ENCODE measurements at places on chromosomes 7 and 10.

DNA sequence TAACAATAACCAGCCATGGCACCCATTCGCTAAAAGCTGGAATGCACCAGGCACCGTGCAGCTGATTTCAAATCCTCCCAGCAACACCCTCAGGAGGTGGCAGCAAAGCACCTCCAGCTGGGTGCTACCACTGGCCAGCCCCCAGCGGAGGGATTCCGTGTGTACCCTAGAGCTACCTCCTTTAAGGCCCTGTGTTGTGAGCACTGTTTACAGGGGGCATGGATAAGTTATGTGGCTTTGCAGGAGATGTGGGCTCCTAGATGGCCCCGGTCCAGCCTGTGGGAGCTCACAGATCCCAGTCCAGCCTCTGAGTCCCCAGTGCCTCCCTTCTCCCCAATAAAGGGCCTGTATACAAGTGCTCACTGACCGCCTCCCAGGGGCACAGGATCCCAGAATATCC is 27.1 kb downstream of the TNRC18 start:
- peak; percentile 43 for DNase-seq

GRCh38 chr10:79144351-79145173 is 75.8 kb downstream of the ZMIZ1 start:
- no peak for DNase-seq

GRCh38 chr7:130489140-130489983 is 2.5 kb upstream of the MEST start:
- DNase-seq: no peak

- no peak for DNase-seq
These were observed 66.2 kb downstream of the FAM53B start for GRCh38 chr10:124677749-124678556.

DNA sequence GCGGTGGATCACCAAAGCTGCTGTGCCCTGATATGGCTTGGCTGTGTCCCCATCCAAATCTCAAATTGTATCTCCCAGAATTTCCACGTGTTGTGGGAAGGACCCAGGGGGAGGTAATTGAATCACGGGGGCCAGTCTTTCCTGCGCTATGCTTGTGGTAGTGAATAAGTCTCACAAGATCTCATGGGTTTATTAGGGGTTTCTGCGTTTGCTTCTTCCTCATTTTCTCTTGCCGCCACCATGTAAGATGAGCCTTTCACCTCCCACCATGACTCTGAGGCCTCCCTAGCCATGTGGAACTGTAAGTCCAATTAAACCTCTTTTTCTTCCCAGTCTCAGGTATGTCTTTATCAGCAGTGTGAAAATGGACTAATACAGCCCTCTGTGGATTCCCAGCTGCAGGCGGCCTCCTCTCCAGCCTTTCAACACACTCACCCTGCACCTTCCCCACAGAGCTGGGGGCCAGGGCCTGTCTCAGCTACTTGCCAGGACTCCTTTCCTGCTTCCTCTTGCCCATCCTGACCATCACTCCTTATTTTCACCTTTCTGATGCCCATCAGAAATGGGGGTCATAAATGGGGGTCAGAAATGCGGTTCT is 57.2 kb upstream of the TOMM7 start:
- no peak for DNase-seq

GRCh38 chr10:6692103-6692502 is 112.0 kb upstream of the PRKCQ start:
- no peak for DNase-seq

DNA sequence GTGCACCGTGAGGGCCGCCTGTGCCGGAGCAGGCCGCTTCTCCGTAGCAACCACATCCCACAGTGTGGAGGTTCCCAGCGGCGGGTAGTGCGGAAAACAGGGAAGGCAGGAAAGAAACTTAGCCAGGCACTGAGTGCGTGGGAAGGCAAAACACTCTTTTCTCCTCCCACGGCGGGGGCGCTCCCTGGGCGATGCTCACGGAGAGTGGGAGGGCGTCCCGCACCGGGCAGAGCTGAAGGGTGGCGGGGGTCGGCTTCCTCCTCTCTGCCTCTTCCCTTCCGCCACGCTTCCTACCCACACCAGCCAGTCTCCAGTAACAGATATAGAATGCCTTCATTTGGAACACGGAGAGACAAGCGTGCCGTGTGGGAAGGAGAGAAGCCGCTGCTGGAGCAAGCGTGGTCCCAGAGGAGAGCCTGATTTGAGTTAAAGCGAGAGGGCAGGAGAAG is 252.5 kb downstream of the PAXIP1 start:
- no peak for DNase-seq

- no peak for DNase-seq
These were observed 35.2 kb upstream of the FZD1 start for GRCh38 chr7:91228927-91229558.

DNA sequence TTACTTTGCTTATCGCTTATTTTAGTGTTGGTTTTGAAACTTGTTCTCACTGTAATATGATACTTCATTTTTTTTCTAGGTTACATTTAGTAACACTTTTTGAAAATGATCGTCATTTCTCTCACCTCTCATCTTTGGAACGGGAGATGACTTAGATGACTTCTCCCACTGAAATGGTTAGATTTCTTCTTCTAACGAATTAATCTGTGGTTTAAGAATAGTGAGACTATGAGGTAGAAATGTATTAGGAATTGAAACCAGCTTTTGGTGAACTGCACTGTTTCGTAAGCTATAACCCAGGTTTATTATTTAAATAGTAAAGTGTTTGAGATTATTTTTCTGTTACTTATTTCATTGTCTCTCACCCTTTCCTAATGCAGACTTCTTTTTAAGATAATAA is 93.7 kb downstream of the PRR15 start:
- no peak for DNase-seq

GRCh38 chr10:95693071-95693667 is 558 bp downstream of the TCTN3 start:
- no peak for DNase-seq

DNA sequence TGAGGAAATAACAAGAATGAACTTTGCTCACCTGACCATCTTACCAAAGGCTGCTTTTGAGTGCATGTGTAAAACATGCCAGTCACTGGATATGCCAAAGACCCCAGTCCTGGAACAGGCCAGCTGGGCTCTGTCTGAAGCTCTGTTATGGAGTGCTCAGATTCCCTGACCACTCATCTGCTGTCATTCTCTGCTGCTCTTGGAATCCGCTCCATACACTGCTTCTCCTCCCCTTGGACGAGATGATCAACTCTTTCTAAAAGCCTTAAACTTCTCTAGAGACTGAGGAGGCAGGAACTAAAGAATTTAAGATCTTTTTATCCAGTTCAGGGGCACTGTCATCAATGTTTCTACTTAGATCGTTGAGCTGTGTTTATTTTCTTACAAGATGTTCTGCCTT is 100.2 kb downstream of the SPAG6 start:
- DNase-seq: no peak

GRCh38 chr10:119377958-119378736 is 164.4 kb downstream of the RGS10 start:
- DNase-seq: no peak

DNA sequence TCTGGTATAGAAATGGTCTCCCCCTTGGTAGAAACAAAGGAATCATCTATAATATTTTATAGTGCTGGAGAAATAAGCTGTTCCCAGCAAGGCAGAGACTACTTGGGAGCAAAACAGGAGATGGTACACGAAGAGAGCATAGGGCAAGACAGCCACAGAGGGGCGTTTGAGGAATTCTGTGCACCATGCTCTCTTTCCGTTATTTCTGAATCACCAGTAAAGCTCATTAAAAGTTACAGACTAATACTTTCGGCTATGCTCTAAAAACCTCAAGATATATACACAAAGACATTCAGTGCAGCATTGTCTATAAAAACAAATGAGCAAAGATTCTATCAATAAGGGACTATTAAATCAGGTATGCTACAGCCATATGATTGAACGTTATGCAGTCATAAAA is 68.5 kb upstream of the FHIP2A start:
- no peak for DNase-seq

GRCh38 chr10:15182540-15183207 is 14.2 kb upstream of the NMT2 start:
- DNase-seq: no peak

GRCh38 chr10:124016804-124017375 is 76.5 kb downstream of the CHST15 start:
- DNase-seq: no peak

GRCh38 chr7:158531661-158532060 is 56.0 kb downstream of the PTPRN2 start:
- no peak for DNase-seq

GRCh38 chr7:74307738-74308505 is 18.7 kb downstream of the CLIP2 start:
- DNase-seq: no peak

DNA sequence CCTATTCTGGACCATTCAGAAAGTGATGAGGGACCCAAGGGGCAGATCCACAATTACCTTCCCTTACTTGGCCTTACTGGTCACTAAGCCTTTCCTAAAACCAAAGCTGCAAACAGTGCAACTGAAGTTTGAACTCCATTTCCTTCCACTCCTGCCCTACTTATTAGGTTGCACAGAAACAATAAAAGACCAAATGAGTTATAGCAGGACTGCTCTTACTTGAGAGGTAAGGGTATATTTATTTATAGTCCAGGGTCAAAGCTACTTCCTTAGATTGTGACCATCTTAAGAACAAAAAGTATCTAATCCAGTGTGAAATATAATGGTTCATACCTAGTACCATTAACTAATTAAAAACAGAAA is 27.0 kb downstream of the CDK6 start:
- no peak for DNase-seq

- DNase-seq: no peak
These were observed 87.8 kb downstream of the TAF3 start for GRCh38 chr10:7906128-7906527.

DNA sequence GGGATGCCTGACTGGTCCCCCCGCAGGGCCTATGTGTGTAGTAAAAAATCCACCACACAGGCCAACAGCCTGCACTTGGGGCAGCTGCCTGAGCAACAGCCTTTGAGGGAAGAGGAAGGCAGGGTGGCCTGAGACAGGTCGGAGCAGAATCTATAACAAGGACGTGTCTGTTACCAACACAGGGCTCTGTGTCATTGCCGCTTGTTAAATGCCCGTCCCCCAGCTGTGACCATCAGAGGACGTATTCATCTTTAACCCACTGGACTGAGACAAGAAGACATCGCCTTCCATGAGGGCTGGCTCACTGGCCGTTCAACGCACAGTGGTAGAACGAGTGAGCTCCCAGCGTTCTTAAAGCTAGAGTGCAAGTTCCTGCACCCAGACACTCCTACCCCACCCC is 7.8 kb downstream of the PDIA4 start:
- DNase-seq: no peak

DNA sequence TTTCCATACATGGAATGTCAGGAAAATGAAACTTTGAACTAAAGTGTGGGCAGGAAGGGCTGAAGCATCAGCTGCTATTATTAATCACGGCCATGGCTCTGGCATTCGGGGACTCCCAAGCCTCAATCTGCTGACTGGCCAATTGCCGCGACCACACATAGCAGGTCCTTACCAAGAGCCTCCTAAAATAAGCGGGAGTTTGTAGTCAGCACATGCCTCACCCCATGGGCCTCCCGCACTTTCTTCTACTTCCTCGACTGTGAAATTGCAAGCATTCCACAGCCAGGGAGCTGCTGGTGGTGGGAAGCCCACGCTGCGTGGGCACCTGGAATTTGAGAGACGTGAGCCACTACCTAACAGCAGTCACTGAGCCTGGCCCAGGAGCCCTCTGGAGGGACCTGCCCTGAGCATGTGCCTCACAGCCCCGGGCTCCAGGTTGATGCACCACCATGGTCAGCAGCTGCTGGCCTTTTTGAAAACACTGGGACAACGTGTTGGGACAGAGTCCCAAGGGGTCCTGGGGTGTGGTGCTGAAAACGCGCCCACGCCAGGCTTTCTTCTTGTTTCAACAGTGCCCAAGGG is 211.4 kb downstream of the TNS3 start:
- no peak for DNase-seq

GRCh38 chr7:83077328-83077727 is 85.4 kb downstream of the PCLO start:
- no peak for DNase-seq

- DNase-seq: no peak
These were observed 192.6 kb upstream of the FRMD4A start for GRCh38 chr10:14523286-14523685.

- DNase-seq: no peak
These were observed 17.1 kb downstream of the ST7 start for GRCh38 chr7:116970238-116970910.

GRCh38 chr7:26349005-26349915 is 57.6 kb downstream of the SNX10 start:
- no peak for DNase-seq

- DNase-seq: no peak
These were observed 83.9 kb upstream of the IGFBP3 start for GRCh38 chr7:46004965-46005364.

DNA sequence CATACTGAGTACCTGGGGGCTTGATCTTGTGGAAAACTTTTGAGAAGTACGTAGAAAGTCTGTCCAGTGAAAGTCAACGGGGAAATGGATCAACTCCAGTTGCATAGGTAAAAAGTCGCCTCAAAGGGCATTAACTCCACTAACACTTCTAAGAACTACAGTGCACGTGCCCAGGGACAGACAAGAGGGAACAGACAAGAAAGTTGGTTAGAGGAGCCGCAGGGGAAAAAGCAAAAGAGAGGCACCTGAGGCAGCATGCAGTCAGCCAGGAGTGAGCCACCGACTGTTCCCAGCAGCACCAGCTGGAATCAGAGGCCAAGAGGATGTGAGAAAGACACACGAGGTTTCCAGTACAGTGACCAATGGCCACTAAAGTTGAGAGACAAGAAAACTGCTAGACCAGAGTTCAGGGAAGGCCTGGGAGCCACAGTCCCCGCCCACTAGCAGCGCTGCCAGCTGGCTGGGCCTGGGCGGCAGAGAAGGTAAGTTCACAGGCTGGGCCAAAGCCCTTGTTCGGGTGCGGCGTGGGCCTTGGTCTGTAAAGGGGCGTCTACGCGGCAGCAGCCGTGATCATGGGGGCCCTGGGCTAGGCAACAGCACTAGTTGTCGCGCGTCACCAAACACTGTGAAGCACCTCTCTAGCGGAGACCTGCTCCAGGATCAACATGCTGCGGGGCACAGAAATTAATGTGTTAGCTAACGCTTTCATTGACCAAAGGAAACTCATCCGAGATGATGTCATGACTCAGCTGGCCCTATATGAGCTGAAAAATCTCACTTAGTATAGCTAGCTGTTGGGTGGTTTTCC is 14.0 kb downstream of the ITGB1 start:
- DNase-seq: no peak

- no peak for DNase-seq
These were observed 2.8 kb upstream of the CYP3A4 start for GRCh38 chr7:99786726-99787335.

DNA sequence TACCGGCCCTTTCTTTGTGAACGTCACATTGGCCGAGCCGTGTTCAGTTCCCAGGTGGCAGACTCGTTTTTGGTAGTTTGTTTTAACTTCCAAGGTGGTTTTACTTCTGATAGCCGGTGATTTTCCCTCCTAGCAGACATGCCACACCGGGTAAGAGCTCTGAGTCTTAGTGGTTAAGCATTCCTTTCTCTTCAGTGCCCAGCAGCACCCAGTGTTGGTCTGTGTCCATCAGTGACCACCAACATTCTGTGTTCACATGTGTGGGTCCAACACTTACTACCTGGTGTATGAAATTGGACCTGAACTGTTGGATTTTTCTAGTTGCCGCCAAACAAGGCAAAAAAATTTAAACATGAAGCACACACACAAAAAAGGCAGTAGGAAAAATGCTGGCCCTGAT is 9.9 kb upstream of the CSGALNACT2 start:
- no peak for DNase-seq

Measured in activated T-cell treated with anti-CD3 and anti-CD28 coated beads for 48 hours (primary cell).